A549 treated with AZD2906 at 1 μM for 4 hours (cell line): ENCODE measurements at places on chromosomes 4 and X. TPM values are rescaled to one million over a fixed set of nuclear protein-coding genes. Genes with fewer than 3 reads are reported as not detected.

Gene MAGEA4
- not detected in 5 replicates for total RNA-seq

Gene LAMP2
- total RNA-seq = 86.4 to 99.6 TPM (median 97.0 TPM) in 5 replicates

Gene DIAPH2
- total RNA-seq = 3.4 to 5.7 TPM (median 4.4 TPM) in 5 replicates

Gene ELF4
- 24.0 to 29.0 TPM (median 26.2 TPM) in 5 replicates for total RNA-seq

Gene MAGEA3
- 2.0 to 5.2 TPM (median 3.1 TPM) in 5 replicates for total RNA-seq

Gene CFAP99
- total RNA-seq = 0.05 to 0.16 TPM (median 0.08 TPM) in 3 of 5 replicates, not detected in the others

Gene MAGEA12
- total RNA-seq = 0.06 to 0.29 TPM (median 0.15 TPM) in 5 replicates

Gene KDM6A
- total RNA-seq = 10.7 to 11.5 TPM (median 11.0 TPM) in 5 replicates

Gene MAGEB5
- not detected in 5 replicates for total RNA-seq

Gene NLGN4X
- total RNA-seq = 0.02 to 0.03 TPM (median 0.03 TPM) in 3 of 5 replicates, not detected in the others

Gene RBM46
- not detected in 5 replicates for total RNA-seq

Gene OTC
- not detected in 5 replicates for total RNA-seq

Gene HSD17B13
- total RNA-seq = 0.02 to 0.04 TPM (median 0.03 TPM) in 5 replicates

Gene ADAM29
- not detected in 5 replicates for total RNA-seq

Gene RBMXL3
- not detected in 5 replicates for total RNA-seq

Gene LRAT
- total RNA-seq = 0.07 to 0.09 TPM in 2 of 5 replicates, not detected in the others

Gene CENPVL1
- total RNA-seq = not detected in 5 replicates

Gene UBL4A
- total RNA-seq = 69.3 to 72.8 TPM (median 70.1 TPM) in 5 replicates

Gene NPNT
- 0.28 to 0.72 TPM (median 0.42 TPM) in 5 replicates for total RNA-seq

Gene TLR10
- 0.02 TPM in 1 of 5 replicates, not detected in the others for total RNA-seq

Gene DNAAF6
- 0.06 TPM in 1 of 5 replicates, not detected in the others for total RNA-seq

Gene CCDC158
- total RNA-seq = not detected in 5 replicates

Gene STATH
- total RNA-seq = not detected in 5 replicates

Gene PNMA6A
- 4.0 to 5.4 TPM (median 5.0 TPM) in 5 replicates for total RNA-seq

Gene MAGEA11
- not detected in 5 replicates for total RNA-seq

Gene CWH43
- not detected in 5 replicates for total RNA-seq

Gene NKX6-1
- total RNA-seq = 0.23 to 0.51 TPM (median 0.39 TPM) in 5 replicates

Gene ABCG2
- 14.1 to 18.6 TPM (median 15.9 TPM) in 5 replicates for total RNA-seq

Gene PLP1
- 0.05 TPM in 1 of 5 replicates, not detected in the others for total RNA-seq

Gene BMPR1B
- 4.3 to 8.1 TPM (median 5.9 TPM) in 5 replicates for total RNA-seq

Gene NFXL1
- total RNA-seq = 5.2 to 7.0 TPM (median 5.6 TPM) in 5 replicates

Gene HERC3
- 5.7 to 11.2 TPM (median 7.6 TPM) in 5 replicates for total RNA-seq

Gene NAT8L
- 10.2 to 13.8 TPM (median 13.1 TPM) in 5 replicates for total RNA-seq

Gene SUPT20HL2
- total RNA-seq = not detected in 5 replicates

Gene SLC10A4
- total RNA-seq = 4.4 to 7.2 TPM (median 7.1 TPM) in 5 replicates

Gene UGT2B10
- total RNA-seq = 0.03 to 0.06 TPM in 2 of 5 replicates, not detected in the others

Gene NHS
- 1.8 to 2.6 TPM (median 2.1 TPM) in 5 replicates for total RNA-seq

Gene PABPC1L2A
- total RNA-seq = not detected in 5 replicates

Gene PLK4
- total RNA-seq = 12.1 to 18.4 TPM (median 13.2 TPM) in 5 replicates

Gene PLS3
- total RNA-seq = 155 to 233 TPM (median 176 TPM) in 5 replicates

Gene S100P
- 81.1 to 187 TPM (median 178 TPM) in 5 replicates for total RNA-seq
